EL (cell line): ENCODE measurements at places on chromosomes 2 and 18.
A peak's percentile ranks its signal among the peaks of the same experiment; 100 is the strongest.

DNA sequence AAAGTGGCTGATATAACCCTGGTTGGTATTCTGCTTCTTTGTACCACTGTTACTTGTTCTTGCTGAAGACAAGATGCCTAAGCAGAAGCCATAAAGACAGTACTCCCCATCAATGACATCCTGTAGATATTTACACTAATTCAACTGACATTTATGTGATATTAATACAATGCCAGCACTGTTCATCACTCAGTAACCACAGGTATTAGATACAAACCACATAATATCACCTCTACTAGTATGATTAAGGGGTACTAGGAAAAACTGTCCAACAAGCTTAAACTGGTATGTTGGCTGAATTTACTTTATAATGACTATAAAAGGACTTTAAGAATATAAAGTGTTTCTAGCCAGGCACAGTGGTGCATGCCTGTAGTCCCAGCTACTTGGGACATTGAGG, 65.8 kb downstream of the RTN4 start:
- DNase-seq = no peak

DNA sequence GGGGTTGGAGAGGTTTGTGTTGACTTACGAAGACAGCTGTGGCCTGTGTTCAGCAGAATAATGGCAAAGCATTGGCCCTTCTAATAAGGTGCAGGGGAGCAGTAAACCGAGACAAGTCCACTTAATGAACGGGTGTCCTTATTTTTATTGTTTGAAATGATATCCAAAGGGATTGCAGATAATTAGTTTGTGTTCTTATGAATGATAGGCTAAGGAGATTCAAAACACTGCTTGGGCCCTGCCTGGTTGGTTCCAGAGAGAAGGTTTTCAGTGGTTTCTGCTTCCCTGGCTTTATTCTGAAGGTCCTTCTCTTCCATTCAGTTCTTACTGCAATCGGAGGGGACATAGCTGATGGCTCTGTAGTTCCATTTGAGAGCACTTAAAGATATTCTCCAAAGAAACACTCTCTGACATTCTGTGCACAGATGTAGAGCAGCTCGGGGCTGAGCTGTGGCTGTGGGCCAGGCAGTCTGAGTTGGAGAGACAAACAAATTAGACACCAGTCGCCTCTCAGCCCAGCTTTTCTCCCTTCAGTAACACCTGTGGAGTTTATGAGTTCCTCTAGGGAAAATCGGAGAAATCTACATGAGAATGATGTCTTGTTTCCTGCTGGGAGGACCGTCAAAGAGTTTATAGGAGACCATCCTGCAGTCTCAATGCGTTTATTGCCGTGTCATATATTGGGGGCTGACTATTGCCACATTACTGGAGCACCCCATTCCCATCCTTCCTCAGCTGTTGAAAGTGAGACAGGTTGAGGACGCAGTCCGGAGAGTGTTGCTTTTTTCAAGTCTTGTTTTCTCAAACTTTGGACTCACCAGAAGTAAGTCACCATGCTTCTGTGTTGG, 6.5 kb downstream of the GREB1 start:
- no peak for DNase-seq

- DNase-seq = no peak
Observed at GRCh38 chr2:213279116-213279620, 5.1 kb upstream of the SPAG16 start.

DNA sequence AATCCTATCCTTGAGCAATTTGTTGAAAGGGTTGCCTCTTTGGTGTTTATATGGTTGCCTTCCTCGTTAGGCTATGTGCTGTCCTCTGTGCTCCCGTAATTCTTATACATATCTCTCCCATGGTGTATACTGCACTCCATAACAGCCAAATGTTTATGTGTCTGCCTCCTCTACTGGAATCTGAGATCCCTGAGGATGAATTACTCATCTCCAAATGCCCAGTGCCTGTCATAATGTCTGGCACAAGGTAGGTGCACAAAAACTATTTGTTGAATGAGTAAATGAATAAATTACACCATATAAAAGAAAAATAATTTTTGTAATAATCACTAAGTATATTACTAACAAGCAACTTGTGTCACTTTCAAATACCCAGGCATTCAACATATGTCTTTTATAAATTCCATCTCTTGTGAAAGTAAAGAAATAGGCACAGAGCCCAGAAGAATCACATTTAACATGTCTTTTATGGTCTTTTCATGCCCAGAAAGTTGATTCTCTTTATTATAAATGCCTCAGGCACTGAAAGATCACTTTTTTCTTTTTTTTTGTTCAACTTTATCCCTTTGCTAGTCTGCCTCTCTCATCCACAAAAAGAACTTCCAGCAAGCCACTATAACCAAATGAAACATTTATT, 164.9 kb downstream of the CCDC148 start:
- DNase-seq = peak; percentile 62

DNA sequence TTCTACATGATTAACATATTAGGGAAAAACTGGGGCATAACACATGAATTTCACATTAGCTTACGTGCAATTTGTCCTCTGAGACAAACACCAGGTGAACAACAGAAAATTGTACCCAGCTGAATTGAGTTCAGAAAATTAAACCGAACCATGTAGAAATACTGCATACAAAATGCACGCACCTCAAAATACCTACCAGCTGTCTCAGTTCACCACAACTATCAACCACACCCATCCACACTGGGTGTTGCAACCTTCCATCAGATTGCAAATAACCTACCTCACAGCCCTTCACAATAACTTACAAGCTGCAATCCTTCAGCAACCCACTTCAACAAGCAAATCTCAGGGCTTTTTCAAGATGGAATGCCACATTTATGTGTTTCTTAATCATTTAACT, 55.9 kb downstream of the UNC50 start:
- DNase-seq = no peak

DNA sequence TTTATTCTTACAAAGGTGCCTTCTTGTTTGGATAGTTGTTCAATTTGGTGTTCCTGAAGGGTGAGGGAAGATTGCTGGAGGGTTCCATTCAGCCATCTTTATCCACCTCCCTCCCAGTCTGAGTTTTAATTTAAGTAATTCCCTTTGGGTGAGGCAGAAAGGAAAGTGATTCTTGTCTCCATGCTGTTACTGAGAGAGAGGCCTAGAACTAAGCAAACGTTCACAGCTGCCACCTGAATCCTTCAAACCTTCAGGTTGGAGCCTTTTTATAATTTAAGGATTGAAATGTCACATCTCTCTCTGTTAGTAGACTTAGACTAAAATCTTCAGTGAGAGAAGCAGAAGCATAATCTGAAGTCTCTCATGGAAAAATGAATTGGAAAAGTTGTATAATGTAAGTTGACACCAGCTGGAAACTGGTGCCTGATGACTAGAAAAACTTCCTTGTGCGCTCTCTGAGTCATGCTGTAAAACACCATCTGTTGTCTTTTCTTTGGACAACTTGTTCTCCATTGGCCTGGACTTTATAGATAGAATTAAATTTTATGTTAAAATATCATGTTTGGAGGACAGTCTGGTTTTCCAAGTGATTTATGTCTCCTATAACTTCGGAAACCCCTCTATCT, 14.6 kb downstream of the STRADB start:
- DNase-seq = peak; percentile 75

DNA sequence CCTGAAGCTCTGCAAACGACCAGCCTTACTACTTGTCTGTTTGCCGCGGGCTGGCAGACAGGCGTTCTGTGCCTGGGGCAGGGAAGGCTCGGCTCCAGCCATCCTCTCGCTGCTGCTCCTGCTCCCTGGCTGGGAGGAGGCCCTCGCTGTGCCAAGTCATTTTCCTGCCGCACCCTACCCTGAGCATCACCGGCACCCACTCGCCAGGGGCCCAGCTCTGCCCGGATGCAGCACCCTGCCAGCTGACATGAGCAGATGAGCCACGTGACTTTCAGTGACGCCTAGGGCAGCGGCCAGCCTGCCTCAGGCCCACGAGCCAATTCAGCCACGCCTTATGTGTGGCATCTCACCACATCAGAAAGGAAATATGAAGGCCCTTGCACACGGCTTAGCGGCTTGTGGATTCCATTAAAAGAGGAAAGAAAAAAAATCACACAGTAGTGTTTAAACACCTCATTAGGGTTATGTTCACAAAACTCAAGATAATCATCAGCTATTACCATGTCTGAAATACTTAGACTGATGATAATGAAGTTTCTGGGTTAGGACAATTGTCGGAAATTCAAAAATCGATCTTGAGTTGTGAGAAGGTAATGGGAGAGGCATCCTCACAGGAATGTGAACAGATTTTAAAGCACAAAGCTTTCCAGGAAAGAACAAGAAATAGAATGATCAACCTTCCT, 250.5 kb downstream of the TWIST2 start:
- peak; percentile 48 for DNase-seq

GRCh38 chr18:13914170-13914569, 1.2 kb downstream of the MC2R start:
- no peak for DNase-seq

- DNase-seq = no peak
Observed at GRCh38 chr2:127620866-127621265, 25.1 kb upstream of the GPR17 start.

DNA sequence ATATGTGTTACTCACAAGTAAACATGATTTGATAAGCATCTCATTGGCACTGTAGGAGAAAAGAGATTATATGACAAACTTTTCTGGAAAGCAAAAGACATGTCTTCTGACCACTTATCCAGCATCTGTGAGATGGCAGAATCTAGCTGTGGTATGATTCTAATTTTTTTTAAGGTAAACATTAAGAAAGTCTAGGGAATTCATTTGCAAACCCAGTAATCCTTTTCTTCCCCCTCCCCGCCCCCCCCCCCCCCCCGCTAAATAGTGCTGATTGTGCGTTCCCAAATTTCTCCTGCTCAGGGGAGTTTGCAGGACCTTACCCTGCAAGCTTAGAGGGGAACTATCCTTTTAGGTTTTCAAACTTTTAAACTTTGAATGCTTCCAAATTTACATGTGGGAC, 12.1 kb downstream of the MRPL44 start:
- DNase-seq = no peak

GRCh38 chr18:30684825-30685481, 357.6 kb downstream of the DSC3 start:
- DNase-seq = no peak

GRCh38 chr2:205717999-205718398, 35.7 kb downstream of the NRP2 start:
- DNase-seq = no peak

DNA sequence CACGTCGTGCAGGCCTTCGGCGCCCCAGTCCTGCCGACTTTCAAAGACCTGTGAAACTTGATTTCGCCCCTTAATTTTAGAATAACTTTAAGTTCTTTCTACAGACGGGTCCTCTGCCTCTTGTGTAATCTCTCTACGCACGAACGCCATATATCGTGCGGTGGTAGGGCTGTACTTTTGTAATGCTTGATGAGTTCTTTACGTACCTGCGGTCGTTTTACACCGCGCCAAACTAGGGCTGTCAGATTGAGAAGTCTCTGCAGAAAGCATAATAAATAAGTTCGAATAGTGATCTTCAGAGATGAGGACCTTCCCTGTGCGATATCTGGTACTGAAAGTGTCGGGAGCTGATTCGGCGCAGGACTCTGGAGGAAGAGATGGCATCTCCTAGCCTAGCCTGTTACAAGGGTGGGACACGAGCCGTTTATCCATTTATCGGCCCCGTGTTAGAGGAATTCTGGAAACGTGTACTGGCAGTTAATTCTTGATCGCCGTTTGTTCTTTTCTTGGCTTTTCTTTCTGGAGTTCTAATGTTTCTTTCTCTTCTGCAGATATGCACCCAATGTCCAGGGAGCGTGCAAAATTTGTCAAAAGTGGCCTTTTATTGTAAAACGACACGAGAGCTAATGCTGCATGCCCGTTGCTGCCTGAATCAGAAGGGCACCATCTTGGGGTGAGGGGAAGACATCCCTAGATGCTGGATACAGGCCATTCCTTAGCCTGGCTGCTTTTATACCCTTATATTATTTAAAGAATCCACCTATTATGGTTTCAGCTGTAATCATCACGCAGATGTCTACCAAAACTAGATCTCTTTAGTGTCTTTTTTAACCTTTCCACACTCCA, 781 bp upstream of the SLC5A6 start:
- peak; percentile 8 for DNase-seq

DNA sequence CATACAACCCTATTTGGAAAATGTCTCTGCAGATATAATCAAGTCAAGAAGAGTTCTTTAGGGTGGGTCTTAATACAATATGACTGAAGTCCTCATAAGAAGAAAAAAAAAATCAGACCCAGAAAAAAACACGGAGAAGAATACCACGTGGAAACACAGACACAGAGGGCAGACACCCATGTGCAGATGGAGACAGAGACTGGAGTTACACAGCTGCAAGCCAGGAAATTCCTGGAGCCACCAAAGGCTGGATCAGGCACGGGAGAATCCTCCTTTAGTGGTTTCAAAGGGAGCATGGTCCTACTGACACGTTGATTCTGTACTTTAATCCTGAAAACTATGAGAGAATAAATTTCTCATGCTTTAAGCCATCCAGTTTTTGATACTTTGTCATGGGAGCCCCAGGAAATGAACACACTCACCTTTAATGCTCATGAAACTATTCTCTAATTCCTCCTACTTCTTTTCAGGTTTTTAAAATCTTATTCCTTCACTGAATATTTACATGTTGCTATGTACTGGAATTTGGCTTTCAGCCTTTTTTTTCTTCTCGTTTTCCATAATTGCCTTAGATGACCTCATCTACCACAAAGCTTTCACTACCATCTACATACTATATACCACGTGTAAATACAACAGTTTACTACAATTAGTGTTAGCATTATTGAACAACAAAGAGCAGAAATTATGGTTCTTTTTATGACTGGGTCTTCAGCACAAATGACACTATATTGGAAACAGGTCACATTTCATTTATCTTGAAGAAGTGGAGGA, 529.1 kb downstream of the IRS1 start:
- no peak for DNase-seq

GRCh38 chr2:110205660-110206455, 1.0 kb upstream of the NPHP1 start:
- DNase-seq = no peak

DNA sequence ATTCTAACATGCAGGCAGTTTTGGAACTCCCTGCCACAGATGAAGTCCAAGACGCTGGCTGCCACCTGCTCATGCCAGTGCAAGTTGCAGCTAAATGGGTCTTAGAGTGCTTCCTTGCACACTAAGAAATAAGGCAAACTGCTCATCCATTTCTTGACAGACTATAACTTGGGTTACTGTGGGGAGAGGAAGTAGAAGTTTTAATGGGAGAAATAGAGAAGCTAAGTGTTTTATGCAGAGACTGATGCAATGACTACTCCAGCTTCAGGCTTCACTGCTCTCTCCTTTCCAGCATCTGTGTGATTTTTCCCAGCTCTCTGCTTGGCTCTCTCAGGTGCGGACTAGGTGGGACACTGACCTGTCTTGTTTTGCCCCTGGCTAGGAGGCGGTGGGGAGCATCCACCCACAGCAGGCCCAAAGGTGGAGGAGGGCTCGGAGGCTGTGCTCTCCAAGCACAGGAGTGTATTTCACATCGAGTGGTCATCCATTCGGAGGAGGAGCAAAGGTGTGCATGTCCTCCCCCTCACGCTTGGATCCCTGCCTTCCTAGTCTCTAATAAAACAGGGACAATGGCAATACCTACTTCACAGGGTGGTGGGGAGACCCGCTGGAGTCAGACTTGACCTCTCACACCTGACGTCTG, 48.2 kb downstream of the SLC14A2 start:
- DNase-seq = no peak

- DNase-seq = peak; percentile 17
Observed at GRCh38 chr18:73151086-73151485, 283.3 kb upstream of the NETO1 start.

- no peak for DNase-seq
Observed at GRCh38 chr2:234957834-234958135, 6.0 kb downstream of the SH3BP4 start.
